D721Med (cell line): ENCODE measurements at places on chromosomes 6 and 20.

- no peak for DNase-seq
Observed at GRCh38 chr6:79518842-79519241, 18.4 kb downstream of the LCA5 start.

- DNase-seq: no peak
Observed at GRCh38 chr6:88238065-88238464, 71.9 kb upstream of the CNR1 start.

GRCh38 chr6:136317021-136317694 is 27.5 kb upstream of the BCLAF1 start:
- DNase-seq: no peak

- no peak for DNase-seq
Observed at GRCh38 chr6:42204768-42205282, 10.1 kb upstream of the GUCA1B start.

- DNase-seq: no peak
Observed at GRCh38 chr6:146876271-146877151, 277.7 kb downstream of the ADGB start.

- DNase-seq: no peak
Observed at GRCh38 chr20:21302664-21303060, 469 bp upstream of the XRN2 start.

DNA sequence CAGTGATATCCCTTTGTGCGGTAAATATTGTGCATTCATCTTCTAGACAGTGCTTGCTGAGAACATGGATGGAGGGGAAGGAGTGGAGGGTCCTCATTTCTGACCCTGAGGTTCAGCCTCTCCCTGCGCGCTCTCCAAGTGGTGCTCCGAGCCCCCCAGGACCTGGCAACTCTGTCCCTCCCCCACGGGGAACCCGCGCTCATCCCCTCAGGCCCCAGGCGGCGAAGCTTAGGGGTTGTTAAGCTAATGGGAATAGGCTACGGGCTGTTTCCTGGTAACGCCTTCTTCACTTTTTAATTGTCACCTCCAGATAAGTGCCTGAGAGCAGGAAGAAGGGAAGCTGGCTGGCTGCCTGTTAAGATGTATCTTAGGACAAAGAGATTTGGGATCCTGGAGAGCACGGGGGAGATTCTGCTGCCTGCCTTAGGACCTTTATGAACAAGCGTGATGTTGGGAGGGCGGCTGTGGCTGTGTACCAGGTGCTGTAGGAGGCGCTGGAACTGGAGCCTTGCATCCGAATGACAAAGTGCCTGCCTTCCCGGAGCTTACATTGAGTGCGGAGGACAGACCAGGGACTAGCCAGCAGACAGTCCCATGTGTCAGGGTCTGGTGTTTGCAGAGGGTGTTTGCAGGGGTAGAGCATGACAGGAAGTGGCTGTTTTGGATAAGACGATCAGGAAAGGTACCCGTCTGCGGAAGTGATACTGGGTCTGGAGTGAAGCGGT is 11.7 kb downstream of the TSHZ2 start:
- DNase-seq: no peak

- DNase-seq: no peak
Observed at GRCh38 chr6:99613409-99613704, 6.7 kb downstream of the PRDM13 start.

DNA sequence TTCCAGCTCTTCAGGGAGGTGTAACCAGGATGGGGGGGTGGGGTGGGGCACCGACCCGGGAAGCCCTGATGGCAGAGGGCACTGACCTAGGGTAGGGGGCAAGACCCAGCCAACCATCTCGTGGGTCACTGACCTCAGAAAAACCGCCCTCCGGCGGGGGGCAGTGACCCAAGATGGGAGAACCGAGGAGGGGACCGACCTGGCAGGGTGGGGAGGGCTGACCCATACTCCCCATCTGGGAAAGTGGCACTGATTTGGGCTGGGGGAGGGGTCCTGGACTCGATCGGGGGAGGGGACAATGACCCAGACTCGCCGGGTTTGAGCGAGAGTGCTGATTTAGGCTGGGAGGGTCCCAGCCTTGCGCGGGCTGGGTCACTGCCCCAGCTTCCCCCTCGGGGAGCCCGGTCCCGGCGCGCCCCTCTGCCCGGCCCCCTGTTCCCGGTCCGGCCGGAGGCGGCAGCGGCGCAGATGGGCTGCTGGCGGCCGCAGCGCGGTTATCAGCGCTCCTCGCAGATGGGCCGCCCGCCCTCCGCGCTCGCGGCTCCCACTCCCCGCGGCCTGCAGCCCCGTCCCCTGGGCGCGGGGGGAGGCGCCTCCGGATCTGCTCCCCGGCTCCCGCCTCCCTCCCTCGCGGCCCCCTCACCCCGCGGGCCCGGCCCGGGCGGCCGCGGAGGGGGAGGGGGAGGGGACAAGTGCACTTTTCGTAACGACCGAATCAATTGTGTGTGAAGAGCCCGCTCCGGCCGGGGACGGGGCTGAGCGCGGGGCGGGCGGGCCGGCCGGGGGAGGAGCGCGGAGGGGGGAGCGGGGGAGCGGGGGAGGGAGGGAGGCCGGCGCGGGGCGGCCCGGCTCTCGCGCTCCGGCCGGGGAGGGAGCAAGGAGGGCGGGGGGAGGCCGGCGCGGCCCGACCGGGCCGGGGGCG is 2.2 kb downstream of the NOL4L start:
- no peak for DNase-seq

- DNase-seq: no peak
Observed at GRCh38 chr20:39533858-39534257, 571.7 kb downstream of the DHX35 start.

GRCh38 chr20:42112161-42112560 is 494.0 kb upstream of the CHD6 start:
- DNase-seq: no peak

- no peak for DNase-seq
Observed at GRCh38 chr20:32397567-32398084, 39.5 kb downstream of the ASXL1 start.

GRCh38 chr20:23920408-23921325 is 41.1 kb upstream of the CST5 start:
- DNase-seq: no peak

- no peak for DNase-seq
Observed at GRCh38 chr20:891706-892080, 24.4 kb downstream of the ANGPT4 start.

DNA sequence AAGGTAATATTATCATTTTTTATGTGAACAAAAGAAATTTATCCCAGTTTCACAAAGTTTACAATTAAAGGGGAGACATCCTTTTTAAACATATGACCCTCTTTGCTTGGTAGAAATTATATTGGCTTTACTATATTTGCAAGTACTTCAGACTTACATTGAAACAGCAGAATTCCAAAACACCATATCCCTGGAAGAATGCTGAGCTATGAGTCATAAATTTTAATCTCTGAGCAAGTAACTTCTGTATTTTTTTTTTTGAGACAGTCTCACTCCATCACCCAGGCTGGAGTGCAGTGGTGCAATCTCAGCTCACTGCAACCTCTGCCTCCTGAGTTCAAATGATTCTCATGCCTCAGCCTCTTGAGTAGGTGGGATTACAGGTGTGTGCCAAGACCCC is 240.4 kb downstream of the TBC1D32 start:
- no peak for DNase-seq

- DNase-seq: no peak
Observed at GRCh38 chr20:1964659-1965405, 29.0 kb downstream of the PDYN start.

DNA sequence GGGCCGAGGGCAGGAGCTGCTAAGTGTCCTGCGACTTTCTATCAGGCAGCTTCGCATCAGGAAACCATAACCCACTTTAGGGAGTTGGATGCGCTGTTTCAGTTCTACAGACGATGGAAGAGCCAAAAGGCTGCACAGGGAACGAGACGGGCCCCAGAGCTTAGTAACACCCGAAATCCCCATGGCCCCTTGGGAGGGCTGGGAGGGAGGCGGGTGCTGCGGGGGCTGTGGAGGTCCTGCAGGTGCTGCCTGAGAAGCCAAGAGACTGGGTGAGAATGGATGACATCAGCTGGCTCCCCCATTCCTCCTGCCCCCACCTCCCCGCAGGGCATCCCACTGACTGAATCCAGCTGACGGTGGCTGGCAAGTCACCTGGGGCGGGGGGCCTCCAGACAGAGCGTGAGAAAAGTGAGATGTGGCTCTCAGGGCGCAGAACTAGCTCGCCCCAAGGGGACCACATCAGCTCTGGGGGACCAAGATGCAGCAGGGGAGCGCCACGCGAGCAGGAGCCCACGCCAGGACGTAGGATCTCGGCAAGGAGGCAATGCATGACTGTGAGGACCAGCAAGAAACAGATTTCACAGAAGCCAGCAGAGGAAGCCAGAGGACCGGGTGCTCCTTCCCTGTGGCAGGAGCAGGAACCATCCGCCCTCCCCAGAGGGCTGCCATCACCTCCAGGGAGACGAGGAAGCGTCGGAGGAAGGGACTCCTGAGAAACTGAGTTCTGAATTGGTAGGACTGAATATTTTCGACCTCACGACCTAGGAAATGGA is 36.8 kb downstream of the PNLDC1 start:
- DNase-seq: no peak

- DNase-seq: no peak
Observed at GRCh38 chr6:156634048-156634447, 143.1 kb upstream of the ARID1B start.

GRCh38 chr6:32887616-32888015 is 33.6 kb downstream of the PSMB9 start:
- no peak for DNase-seq

DNA sequence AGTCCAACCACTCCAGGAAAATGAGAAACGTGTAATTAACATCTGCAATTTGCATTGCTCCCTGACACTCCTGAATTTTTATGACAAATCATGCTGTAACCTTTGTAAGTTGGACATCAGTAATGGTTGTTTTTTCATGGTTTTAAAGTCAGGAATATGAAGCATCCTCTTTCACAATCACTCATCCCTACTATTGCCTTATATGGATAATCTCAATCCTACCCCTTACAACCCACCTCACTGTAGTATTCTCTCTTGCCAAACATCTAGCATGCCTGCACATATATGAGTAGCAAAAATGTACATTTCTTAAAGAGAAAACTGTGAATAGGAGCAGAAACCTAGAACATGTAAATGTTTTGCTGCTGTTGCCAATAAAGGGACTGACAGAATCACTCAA is 729.5 kb downstream of the KIF16B start:
- DNase-seq: no peak

DNA sequence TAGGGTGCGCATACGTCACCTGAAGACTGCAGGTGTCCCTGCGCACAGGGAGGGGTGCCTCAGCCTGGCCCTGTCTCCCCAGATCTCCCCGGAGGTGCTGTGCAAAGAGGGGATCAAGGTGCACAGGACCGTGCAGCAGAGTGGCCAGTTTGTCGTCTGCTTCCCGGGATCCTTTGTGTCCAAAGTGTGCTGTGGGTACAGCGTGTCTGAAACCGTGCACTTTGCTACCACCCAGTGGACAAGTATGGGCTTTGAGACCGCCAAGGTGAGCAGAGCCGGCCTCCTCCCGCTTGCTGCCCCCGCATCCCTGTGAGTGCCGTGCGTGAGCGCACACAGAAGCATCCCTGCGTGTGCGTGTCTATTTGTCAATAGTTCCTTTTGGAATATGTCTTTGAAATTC is 150.7 kb downstream of the DTNBP1 start:
- no peak for DNase-seq

- DNase-seq: no peak
Observed at GRCh38 chr20:63503524-63503923, 4.6 kb upstream of the EEF1A2 start.

DNA sequence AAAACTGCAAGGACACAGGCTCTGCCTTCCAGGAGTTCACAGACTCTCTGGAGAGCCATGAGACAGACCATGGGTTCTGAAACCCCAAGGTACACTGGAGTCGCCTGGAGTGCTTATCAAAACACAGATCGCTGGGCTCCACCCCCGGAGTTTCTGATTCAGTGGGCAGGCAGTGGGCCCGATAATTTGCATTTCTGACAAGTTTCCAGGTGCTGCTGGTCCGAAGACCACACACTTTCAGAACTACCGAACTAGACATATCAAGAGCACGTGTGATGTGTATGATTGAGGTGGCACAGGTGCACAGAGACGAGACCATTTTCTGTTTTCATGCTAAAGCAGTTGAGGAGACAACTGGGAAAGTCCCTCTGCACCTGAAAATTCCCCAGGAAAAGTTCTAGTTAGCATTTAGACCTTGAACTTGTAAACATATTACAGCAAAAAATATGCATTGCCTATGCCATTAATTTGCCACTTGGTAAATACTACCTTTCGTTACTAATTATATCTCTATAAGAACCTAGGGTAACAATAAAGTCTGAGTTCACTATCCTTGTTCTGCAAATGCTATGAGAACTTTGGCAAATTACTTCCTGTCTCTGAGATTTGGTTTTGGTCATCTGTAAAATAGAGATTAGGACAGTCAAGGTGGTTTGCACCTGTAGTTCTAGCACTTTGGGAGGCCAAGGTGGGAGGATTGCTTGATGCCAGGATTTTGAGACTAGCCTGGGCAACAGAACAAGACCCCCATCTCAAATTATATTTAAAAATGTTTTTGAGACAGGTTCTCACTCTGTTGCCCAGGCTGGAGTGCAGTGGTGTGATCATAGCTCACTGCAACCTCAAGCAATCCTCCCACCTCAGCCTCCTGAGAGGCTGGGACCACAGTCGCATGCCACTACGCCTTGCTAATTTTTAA is 14.3 kb upstream of the PIM1 start:
- no peak for DNase-seq

DNA sequence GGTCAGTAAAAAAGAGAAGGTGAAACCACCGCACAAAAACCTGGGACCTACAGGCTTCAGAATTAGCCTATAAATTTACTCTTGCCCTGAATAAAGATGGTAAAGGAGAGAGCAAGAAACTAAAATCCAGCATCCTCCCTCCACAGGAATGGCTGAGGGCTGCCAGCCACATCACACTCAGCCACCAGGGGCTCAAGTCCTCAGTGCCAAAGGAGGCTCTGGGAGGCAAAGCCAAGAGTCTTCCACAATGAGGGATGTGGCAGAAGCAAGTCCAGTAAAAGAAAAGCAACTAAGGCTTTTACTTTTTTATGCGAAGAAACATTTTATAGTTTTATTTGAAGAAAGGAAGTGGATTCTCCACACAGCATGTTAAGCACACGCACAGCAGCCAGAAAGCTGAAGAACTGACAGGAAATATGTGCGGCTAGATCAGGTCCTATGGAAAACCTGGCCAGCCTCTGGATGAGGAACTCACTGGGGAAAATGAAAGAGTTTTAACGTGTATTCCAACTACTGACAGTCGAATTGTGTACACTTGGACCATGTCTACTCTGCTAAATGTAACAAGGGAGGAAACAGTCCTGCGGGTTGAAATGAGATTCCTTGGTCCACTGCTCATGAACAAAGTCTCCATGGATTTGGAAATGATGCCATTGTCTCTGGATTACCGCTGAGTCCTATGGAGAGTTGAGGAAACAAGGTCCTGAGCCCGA is 219.4 kb upstream of the SSTR4 start:
- DNase-seq: no peak
